Liver (tissue), 10 donors: ENCODE measurements at places on chromosomes 1 and 21.

DNA sequence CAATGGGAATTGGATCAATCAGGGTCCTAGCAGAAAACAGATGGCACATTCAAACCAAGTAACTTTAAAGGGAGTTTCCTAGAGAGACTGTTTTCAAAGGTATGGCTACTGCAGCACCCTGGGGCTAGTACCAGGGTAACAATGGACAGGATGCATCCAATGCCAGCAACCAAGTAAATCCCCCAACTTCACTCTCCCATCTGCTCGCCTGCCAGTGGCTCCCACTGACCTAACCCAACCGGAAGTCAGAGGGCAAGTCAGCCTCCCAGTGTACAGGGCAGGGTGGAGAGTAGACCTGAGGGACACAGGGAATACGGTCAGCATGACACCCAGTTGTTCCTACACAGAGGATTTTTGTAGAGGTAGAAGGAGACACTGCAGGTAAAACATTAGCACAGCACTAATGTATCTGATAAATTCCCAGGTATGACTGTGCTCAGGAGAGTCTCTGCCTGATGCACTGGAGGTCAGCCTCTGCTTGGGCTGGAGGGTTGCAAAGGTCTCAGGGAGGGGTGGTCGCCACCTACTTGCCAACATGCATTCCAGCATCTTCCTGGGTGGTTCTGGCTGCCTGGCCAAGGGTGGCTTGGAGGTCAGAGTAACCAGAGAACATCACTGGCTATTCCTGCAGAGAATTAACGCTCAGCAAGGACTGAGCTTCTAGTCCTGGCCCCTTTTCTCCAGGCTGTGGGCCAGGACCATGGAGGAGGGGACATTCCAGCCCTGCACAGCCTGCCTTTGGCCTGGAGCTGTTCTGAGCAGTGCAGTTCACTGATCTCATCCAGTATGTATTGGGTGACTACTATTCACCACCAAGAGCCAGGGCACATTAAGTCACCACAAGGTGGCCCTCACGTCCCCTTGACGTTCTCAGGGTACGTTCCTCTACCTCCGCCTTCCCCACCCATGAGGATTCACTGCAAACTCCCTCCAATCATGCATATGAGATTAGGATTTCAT lies 5.1 kb upstream of the GJA4 start:
- DNase-seq: no peak

- no peak for DNase-seq
These were observed 18.1 kb upstream of the ZBTB8A start for GRCh38 chr1:32521165-32521564.

GRCh38 chr1:189538271-189538670 lies 939.4 kb downstream of the BRINP3 start:
- no peak for DNase-seq

DNA sequence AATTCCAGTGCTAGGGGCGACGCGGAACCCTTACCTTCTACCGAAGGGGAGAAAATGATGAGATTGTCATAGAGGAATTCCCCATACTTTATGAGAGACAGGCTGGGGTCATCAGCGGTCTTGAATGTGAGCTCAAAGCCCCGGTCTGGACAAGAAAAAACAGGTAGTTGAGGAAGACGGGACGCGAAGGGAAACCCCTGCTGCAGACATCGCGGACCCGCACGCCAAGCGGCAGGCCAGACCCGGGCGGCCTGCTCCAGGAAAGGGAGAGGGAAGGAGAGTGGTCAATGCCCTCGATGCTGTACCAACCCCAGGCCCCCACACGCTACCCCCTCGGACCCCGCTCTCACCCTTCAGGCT lies 342 bp downstream of the DDOST start:
- DNase-seq: no peak

- no peak for DNase-seq
These were observed 21.0 kb upstream of the GADD45A start for GRCh38 chr1:67664048-67664447.

DNA sequence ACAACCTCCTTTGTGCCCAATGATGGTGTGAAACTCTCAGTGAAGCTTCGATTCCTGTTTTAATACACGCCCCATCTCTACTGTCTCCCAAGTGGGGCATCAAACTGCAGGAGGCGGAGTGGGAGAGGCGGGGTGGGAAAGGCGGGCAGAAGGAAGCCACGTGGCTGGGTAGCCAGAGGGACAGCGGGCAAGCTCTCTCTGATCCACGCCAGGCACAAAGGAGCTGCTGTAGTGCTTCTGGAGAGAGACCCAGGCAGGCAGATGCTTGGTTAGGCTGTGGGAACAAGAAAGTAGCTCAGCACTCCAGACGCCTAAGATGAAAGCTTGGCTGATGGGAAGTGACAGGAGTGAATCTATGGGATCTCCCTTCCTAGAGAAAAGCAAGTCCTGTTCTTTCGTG lies 25.7 kb downstream of the TRIM67 start:
- no peak for DNase-seq

- no peak for DNase-seq
These were observed 61.6 kb upstream of the TENT5B start for GRCh38 chr1:27074175-27074780.

GRCh38 chr1:42834803-42835202 lies 11.6 kb upstream of the ZNF691 start:
- no peak for DNase-seq

DNA sequence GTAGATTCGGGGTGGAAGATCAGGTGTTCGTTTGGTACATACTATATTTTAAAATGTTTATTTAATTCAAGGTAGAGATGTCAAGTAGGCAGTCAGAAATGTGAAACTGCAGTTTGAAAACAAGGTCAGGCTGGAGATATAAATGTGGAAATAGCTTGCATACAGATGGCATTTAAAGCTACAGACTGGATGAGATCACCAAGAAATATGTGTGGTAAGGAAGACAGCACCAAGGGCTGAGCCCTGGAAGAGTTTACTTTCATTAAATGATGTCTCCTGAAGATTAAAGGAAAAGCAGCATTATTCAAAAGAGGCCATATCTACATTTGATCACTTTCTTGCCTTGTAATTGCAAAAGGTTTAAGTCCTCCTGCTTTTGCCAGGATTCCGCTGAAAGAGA lies 271.3 kb downstream of the PTBP2 start:
- DNase-seq: no peak

DNA sequence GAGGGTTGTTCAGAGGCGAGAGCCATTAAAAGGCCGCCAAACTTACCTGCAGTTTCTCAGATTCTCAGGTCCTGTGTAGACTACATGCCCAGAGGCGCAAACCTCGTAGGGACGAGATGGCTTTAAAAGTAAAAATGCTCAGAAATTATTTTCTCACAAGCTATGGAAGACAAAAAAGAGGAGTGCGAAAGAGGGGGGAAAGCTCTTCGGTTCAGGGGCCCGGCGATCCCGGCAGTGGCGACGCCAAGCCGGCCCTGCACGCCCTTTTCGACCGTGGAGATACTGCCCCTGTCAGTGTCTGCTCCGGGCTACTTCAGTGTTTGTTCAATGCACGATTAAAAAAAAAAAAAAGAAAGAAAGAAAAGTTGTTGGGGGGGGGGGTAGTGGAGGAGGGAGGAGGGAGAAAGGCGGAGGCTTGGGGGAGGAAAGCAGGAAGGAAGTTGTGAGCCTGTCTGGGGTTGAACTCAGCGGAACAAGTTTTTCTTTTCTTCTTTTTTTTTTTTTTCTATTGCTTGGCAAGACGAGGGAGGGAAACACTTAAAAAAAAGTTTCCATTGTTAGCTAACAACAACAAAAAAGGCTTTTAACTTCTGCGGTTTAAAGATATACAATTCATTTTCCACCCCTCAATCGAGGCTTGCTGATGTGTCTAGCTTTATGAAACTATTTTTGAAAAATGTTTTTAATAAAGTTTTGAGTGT lies at the start of gene ITPKB:
Gene ITPKB (minus strand): TSS at position 288 of the 701 bp plus-strand sequence. CDS start 1,824 bp downstream, outside the sequence.
- DNase-seq: peak; percentile 46

DNA sequence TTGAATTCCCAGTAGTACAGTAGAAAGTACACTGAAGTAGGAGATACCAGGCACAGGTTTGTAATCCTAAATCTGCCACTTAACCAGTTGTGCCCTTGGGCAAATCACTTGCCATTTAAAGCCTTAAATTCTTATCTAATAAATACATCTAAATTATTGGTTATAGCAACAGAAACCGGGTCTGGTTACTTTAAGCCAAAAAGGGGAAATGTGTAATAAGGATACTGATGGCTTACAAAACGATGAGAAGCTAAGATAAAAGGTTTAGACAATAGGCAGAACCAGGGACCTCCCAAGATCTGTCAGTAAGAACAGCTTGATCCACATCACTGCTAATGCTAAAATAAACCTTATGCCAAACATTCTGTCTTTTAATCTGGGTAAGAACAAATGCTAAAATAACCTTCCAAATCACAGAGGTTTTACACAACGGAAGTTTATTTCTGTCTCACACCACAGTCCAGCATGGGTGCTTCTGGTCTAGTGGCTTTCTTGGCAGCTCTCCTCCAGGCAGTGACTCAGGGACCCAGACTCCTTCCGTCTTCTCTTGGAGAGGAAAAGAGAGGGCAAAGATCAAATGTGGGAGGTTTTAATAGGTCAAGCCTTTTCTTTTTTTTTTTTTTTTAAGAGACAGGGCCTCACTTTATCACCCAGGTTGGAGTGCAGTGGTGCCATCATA lies 16.5 kb upstream of the ZMYM1 start:
- DNase-seq: no peak

- no peak for DNase-seq
These were observed 148.9 kb upstream of the CTTNBP2NL start for GRCh38 chr1:112247036-112247597.

GRCh38 chr1:50251702-50252101 lies 143.0 kb downstream of the ELAVL4 start:
- DNase-seq: no peak

GRCh38 chr1:235368428-235368827 lies 1.2 kb downstream of the TBCE start:
- no peak for DNase-seq

GRCh38 chr1:171754353-171754705 lies 12.5 kb upstream of the VAMP4 start:
- no peak for DNase-seq

- no peak for DNase-seq
These were observed 104.6 kb downstream of the LYPLAL1 start for GRCh38 chr1:219278288-219278687.

DNA sequence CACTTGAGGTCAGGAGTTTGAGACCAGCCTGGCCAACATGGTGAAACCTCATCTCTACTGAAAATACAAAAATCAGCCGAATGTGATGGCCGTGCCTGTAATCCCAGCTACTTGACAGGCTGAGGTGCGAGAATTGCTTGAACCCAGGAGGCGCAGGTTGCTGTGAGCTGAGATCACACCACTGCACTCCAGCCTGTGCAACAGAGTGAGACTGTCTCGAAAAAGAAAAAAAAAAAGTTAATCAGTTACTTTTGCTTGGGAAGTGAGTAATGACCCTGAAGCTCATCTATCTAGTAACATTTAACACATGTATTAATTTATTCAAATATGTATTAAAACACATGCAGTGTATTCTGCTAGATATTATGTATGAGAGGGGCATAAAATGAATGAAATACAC lies 49.4 kb downstream of the ZNF326 start:
- no peak for DNase-seq

GRCh38 chr1:248733566-248733965 lies 22.0 kb downstream of the LYPD8 start:
- no peak for DNase-seq

DNA sequence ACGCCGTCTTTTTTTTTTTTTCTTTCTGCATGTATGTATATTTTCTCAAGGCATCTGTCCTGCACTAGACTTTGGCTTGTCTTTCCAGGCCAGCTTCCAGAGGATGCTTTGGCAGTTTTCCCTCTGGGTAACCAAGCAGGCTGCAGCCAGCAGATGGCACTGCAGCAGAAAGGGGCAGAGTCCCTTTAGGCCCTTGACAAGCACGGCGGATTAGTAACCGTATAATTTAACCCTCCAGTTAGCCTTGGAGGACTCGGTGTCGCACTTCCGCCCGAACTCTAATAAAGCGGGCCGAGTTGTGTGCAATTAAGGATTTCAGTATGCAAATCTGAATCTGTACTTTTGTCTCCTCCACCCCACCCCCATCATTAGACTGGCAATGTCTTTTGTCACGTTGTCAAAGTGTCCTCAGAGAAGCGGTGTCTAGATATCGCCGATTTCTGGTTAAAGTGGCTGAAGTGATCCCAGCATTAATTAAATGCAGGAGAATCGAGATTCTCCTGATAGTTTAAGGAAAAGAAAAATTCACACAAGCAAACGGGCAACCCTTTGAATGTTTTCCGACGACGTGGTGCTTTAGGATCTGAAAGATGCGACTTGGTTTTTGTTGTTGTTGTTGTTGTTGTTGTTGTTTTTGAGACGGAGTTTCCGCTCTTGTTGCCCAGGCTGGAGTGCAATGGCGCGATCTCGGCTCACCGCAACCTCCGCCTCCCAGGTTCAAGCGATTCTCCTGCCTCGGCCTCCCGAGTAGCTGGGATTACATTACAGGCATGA lies 1.1 kb upstream of the TMEM167B start:
- peak; percentile 76 for DNase-seq

- no peak for DNase-seq
These were observed 56.0 kb downstream of the CLIC6 start for GRCh38 chr21:34724857-34725195.

GRCh38 chr1:56399326-56399725 lies 180.0 kb downstream of the PLPP3 start:
- no peak for DNase-seq
